ENCODE measurements at places on chromosomes 13 and 19.

DNA sequence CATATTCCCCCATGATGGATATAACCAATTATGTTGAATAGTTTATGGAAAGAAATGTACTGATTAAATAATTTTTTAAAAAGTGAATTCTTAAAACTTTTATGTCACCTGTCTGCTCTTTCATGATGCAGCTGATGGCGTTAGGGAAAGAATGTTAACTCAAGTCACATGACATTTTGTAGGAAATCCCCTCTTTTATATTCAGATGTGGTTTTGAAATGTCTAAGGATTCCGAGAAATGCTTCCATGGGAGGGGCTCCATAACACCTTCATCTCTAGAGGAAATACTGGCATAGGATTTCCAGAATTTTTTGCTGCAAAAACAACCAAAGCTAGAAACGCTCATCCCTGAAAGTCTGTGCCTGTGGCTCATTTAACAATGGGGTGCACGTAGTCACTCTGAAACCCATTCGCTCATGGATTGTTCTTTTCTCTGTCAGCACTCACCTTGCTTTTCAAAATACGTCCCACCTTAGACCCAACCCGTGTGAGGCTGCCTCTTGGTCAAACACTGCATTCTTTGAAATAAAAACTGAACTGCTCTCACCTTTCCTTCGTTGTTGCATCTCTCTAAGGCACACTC lies 288.9 kb downstream of the SHISA2 start:
- DNase-seq = no peak

GRCh38 chr19:30135093-30135757 lies 193.2 kb downstream of the URI1 start:
- no peak for DNase-seq

- no peak for DNase-seq
Observed at GRCh38 chr13:80717776-80718175, 376.9 kb upstream of the SPRY2 start.

- no peak for DNase-seq
Observed at GRCh38 chr19:5177745-5178450, 162.7 kb downstream of the PTPRS start.

- DNase-seq = no peak
Observed at GRCh38 chr19:34218818-34219164, 35.6 kb upstream of the GARRE1 start.

GRCh38 chr19:31548941-31549340 lies 199.7 kb upstream of the TSHZ3 start:
- no peak for DNase-seq

GRCh38 chr19:45424191-45425058 lies 708 bp upstream of the ERCC1 start:
- peak; percentile 59 for DNase-seq

DNA sequence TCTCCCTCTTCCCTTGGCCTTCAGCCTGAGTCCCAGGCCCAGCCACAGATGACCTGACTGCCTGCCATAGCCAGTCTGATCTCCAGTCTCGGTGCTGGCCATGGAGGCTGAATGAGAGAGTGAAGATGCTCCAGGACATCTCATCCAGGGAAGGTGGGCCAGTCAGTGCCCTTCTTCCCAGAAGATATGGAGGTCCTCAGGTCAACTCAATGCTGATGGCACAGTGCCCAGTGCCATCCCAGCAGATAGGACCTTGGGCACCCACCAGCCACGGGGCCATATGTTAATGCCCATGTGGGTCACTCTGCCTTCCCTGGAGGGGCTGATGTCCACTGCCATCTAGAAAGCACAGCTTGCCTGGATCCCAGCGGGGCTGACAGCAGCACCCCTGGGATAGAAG lies 7.2 kb downstream of the VSTM2B start:
- DNase-seq = no peak

DNA sequence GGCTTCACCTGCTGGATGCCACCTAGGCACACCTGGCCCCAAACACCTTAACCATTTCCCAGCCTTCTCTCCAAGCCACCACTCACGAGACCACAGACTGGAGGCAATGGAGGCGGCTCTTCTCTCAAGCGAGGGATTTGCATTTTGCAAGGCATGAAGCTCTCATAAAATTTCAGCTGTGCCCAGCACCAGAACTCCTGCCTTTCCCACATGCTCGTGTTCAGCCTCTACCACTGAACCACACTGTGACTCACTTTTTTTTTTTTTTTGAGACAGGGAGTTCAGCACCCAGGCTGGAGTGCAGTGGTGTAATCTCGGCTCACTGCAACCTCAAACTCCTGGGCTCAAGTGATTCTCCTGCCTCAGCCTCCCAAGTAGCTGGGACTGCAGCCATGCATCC lies 10.6 kb downstream of the NANOS3 start:
- DNase-seq = no peak
